Activated CD4-positive, alpha-beta T cell treated with anti-CD3 and anti-CD28 coated beads for 4 hours (primary cell): ENCODE measurements at places on chromosomes 2 and 18.
A peak's percentile ranks its signal among the peaks of the same experiment; 100 is the strongest.

GRCh38 chr18:79930020-79930642 lies 21.3 kb downstream of the SLC66A2 start:
- no peak for DNase-seq

- no peak for DNase-seq
Observed at GRCh38 chr18:670522-670921, 13.1 kb downstream of the TYMS start.

DNA sequence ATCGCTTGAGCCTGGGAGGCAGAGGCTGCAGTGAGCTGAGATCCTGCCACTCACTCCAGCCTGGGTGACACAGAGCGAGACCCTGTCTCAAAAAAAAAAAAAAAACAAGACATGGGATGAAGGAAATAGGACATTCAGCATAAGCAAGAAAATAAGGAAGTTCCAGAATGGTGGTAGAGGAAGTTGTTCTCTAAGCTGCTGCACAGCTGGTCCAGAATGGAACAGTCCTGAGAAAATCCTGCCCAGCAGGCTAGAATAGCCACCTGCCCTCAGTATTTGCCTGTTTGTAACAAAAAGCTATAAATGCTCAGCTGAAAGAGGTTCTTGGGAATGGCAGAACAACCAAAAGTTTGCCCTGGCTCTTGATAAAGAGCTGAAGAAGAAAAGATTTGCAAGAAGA lies 11.1 kb upstream of the MAPRE3 start:
- DNase-seq: no peak

- DNase-seq: no peak
Observed at GRCh38 chr2:172908275-172908674, 167.4 kb upstream of the MAP3K20 start.

DNA sequence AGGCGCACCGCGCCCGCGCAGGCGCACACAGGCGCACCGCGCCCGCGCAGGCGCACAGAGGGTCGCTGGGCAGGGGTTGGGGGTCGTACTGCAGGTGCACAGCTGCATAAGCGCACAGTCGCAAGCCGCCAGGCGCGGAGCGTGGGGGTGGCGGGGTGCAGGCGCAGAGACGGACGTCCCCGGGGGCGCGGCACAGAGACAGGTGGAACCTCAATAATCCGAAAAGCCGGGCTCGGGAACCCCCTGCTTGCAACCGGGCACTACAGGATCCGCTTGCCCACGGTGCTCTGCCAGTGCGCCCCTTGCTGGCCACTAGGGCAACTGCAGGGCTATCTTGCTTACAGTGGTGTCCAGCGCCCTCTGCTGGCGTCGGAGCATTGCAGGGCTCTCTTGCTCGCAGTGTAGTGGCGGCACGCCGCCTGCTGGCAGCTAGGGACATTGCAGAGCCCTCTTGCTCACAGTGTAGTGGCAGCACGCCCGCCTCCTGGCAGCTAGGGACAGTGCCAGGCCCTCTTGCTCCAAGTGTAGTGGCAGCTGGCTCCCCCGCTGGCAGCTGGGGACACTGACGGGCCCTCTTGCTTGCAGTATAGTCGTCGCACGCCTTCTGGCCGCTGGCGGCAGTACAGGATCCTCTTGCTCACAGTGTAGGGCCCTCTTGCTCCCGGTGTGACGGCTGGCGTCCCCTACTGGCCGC lies 34.9 kb downstream of the FAM110C start:
- DNase-seq: peak; percentile 47

- DNase-seq: no peak
Observed at GRCh38 chr18:10370716-10371115, 83.7 kb upstream of the APCDD1 start.

DNA sequence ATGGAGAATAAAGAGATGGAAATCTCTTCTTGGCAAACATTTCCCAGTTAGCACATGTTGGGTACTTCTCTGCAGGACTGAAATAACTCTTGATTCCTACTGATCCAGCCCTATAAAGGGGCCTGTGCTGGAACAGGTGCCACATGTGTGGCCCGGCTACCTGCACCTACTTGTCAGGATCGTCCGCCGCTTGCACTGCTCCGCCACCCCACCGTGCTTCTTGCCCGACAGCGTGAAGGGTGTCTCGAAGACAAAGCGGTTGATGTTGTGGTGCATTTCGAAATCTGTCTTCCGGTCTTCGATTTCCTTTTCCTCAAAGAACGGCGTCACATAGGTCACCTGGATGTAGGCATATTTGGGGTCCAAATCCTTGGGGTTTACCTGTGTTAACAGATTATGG lies 58.6 kb upstream of the CCDC195 start:
- no peak for DNase-seq

DNA sequence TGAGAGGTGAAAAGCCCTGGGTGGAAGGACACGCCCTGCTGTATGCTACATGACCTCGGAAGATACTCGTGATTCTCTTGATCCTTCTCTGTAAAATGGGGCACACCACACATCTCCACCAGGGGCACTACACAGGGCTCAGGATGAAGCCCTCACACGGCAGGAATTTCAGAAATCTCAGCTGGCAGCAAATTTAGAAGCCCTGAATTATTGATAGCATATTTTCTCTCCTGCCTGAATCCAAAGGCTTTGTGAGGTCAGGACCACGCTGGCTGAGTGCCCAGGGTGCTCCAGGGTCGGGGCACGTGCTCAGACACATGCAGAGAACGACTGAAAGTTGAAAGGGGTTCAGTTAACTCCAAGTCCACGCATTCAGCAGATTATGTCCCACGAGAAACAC lies 42.1 kb upstream of the GALR1 start:
- DNase-seq: peak; percentile 53

DNA sequence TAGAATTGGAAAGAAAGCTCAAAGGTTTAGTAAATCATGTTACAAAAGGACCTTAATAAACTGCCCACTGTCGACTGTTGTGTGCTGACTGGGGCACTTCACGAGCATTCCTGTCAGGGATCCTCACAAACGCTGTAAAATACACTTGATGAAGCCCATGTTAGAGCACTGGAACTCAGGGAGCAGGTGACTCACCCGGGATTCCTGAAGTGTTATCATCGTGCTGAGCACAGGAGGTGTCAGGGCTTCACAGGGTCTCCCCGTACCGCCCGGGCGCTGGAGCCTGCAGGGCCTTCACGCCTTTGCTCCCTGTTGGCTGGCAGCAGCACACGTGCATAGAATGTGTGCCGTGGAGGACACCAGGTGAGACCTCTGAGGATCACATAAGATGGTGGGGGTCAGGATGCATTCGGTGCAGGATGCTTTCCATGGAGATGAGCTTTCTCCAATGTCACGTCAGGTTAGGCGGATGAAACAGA lies 187.3 kb downstream of the SNTG2 start:
- DNase-seq: no peak

DNA sequence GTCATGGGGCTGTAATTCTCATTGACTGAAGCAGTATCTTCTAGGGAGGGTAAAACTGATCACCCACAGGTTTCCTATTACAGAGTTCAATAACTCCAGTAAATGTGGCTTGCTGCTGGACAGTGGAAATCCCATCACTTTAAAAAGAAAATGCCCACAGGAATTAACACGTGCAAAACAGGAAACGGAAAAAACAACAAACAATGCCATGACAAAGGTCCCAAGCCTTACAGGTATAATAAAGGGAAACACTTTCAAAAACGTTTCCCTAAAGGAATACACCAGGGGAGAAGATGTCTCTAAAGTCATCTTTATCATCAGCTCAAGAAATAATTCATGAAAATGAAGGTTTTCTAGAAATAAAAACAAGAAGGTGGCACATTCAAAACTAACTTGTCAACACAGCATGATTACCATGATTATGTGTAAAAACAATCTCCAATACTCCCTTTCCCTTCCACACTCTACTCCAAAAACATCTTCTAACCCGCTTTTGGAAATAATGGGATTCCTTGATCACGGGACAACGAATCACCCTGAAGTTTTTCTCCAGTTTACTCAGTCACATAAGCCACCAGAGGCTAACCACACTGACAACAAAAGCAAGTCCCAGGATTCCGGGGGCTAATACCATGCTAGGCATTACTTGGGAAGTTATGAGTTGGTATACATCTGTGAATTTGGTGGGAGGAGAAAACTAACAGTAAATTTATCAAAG lies 167.9 kb downstream of the TCF4 start:
- DNase-seq: no peak

GRCh38 chr2:227884511-227884947 lies 13.1 kb downstream of the DAW1 start:
- peak; percentile 22 for DNase-seq

- no peak for DNase-seq
Observed at GRCh38 chr2:46356991-46357390, 59.8 kb downstream of the EPAS1 start.

DNA sequence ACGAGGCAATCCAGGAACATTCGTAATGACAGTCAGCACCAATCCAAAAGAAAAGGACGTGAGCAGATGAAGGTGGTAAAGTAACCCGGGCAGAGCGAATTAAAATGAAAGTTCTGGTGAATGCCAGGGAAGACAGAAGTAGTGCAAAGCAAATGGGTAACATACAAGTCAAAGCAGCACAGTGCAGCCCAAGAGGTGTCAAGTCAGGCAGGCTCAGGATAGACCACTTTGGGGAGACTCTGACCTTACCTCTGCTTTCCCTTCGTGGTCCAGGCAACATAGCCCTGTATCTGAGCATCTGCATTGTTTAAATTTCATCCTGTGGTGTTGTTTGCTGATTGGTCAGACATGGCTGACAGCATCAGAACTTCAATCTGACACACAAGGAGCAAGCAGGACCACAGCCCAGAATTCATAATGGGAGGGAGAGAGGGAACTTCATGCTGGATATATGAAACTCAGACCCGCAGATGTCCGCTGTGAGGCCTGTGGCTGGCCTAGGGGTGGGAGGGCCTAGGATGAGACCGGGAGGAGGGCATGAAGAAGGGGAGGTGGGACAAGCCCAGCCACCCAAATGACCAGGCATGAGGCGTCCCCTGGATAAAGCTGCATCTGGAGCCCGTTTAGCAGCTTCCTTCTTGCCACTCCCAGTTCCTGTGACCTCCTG lies 285.7 kb downstream of the TCF4 start:
- no peak for DNase-seq

DNA sequence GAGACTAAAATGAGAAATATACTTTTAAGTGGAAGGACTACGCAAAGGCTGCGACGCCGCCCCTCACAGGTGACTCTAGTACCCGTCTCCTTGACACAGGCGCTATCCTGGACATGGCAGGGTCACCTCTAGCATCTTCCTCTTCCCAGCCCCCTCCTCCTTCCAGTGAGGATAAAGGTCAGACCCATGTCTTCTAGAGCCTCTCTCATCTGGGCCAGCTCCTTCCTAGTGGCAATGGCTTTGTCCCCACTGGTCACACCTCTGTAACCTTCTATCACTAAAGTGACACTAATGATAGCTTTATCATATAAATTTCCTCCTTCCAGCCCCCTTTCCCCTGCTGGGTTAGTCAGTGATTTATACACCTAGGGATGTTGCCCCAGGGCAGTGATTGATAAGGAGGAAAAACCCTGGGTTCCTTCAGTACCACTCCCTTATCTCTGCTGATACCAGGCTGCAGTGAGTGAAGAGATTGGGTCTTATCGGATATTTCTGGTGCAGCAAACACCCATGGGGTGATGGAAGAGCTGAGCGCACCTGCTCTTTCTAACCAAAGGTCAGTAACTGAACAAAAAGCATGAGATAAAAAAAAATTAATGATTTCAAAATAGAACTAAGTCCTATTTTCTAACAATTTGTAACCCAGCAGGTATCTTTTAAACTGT lies 62.0 kb upstream of the FZD5 start:
- no peak for DNase-seq

GRCh38 chr18:40485318-40485717 lies 1469.7 kb upstream of the PIK3C3 start:
- DNase-seq: no peak

DNA sequence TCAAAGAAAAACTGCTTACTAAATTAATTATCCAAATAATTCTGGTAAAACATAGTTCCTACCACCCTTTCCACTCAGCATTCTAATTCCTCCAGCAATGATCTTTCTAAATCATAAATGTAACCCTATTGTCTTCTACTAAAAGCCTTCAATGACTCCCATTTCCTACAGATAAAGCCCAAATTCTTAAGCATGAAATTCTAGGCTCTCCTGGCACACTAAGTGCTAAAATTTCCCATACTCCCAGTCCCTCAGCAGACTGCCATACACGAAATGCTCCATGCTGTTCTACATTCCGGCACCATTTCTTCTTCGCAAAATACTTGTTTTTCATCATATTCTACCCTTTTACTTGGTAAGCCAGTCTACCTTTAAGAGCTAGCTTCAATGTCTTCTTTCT lies 96.9 kb downstream of the CHN1 start:
- DNase-seq: no peak

DNA sequence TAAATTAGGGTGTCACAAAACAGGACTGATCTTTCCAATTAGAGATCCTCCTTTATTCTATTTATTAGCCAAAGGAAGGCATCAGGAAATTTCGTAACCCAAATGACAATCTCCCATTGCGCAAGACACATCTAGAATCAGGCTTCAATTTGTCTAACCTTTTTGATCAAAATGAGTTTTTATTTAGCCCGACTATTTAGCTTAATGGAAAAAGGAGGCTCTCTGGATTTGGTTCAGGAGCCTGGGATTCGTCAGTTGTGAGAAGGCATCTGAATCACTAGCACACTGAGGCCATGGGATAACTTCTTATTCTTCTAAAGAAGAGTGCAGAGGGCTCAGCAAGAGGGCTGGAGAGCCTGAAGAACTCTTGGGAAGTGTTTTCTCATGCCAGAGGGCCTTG lies 332.1 kb upstream of the ETAA1 start:
- no peak for DNase-seq

DNA sequence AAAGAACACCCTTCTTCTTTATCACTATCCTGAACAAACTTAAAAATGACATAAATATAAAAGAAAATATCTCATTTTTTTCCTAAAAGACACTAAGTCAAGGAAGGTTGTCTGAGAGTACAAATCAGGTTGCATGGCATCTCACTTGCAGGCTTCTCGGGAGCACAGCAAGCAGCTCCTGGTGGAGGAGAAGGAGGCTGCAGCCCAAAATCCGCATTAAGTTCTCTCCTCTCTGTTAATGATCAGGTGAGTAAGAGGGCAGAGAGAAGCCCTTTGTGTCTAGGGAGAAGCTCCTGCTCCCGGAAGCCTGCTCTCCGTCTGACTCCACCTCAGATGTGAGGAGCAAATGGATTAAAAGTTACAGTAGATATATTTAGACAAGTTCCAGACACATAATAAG lies 35.0 kb upstream of the DOK6 start:
- DNase-seq: no peak

DNA sequence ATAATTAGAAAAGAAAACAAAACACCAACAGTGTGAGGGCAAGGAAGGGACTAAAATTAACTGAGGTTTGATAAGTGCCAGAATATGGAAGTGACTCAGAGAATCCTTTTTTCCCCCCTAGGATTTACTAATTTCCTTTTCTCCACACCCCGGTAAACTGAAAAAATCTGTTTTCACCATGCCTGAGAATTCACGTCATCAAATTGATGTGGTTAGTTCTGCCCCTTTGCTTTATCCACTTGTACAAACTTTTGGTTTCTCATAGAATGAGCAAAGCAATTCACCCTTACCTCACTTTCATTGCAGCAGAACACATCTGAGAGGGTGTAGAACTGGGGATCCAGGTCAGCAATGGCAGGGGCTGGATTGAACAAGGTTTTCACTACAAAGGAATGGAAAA lies 57.8 kb downstream of the RBKS start:
- DNase-seq: no peak

GRCh38 chr2:234300391-234300925 lies 196.4 kb downstream of the ARL4C start:
- no peak for DNase-seq

- DNase-seq: no peak
Observed at GRCh38 chr2:95530734-95531133, 46.2 kb upstream of the TRIM43B start.
